Type B pancreatic cell (in vitro differentiated cells): ENCODE measurements at places on chromosomes 2 and 18. TPM values are rescaled to one million over a fixed set of nuclear protein-coding genes. Genes with fewer than 3 reads are reported as not detected.
A peak's percentile ranks its signal among the peaks of the same experiment; 100 is the strongest.

GRCh38 chr18:62399781-62400308, 74.7 kb downstream of the TNFRSF11A start:
- no peaks in the 10 kb centered on the region for H3K36me3 ChIP-seq
- H3K27ac ChIP-seq = no peak overlapping the region
- H3K27me3 ChIP-seq = no peaks in the 10 kb centered on the region
- DNase-seq = no peak

- DNase-seq = no peak
- H3K4me1 ChIP-seq = no peaks in the 10 kb centered on the region
- peak overlapping the region; percentile 7 for H3K4me3 ChIP-seq
- H3K27ac ChIP-seq = peak overlapping the region; percentile 70
- H3K36me3 ChIP-seq = no peaks in the 10 kb centered on the region
Observed at GRCh38 chr2:55087501-55087900, 37.2 kb upstream of the RTN4 start.

Gene IGFBP2
- 121 and 252 TPM in 2 replicates for total RNA-seq

Gene TFPI
- total RNA-seq = 9.6 and 12.2 TPM in 2 replicates

GRCh38 chr2:16409849-16410248, 255.8 kb downstream of the CYRIA start:
- H3K4me1 ChIP-seq = peaks cover 51% of the 10 kb centered on the region
- no peak for DNase-seq
- H3K36me3 ChIP-seq = no peaks in the 10 kb centered on the region
- H3K4me3 ChIP-seq = no peak overlapping the region

- peak overlapping the region; percentile 96 for H3K4me3 ChIP-seq
- no peak for DNase-seq
- H3K27me3 ChIP-seq = no peaks in the 10 kb centered on the region
- peaks cover 7% of the 10 kb centered on the region for H3K36me3 ChIP-seq
Observed at GRCh38 chr2:191246820-191247380, 1.7 kb downstream of the MYO1B start.

- DNase-seq = no peak
- no peaks in the 10 kb centered on the region for H3K36me3 ChIP-seq
- H3K4me3 ChIP-seq = no peak overlapping the region
- H3K27me3 ChIP-seq = peaks cover 8% of the 10 kb centered on the region
Observed at GRCh38 chr2:84924173-84925106, 19.0 kb downstream of the TMSB10 start.

- peak overlapping the region; percentile 99 for H3K4me3 ChIP-seq
- peaks cover 10% of the 10 kb centered on the region for H3K36me3 ChIP-seq
- peak overlapping the region; percentile 94 for H3K27ac ChIP-seq
- H3K4me1 ChIP-seq = peaks cover 12% of the 10 kb centered on the region
- DNase-seq = peak; percentile 70
- no peaks in the 10 kb centered on the region for H3K27me3 ChIP-seq
Observed at GRCh38 chr2:113755835-113756354, 547 bp downstream of the SLC35F5 start.

DNA sequence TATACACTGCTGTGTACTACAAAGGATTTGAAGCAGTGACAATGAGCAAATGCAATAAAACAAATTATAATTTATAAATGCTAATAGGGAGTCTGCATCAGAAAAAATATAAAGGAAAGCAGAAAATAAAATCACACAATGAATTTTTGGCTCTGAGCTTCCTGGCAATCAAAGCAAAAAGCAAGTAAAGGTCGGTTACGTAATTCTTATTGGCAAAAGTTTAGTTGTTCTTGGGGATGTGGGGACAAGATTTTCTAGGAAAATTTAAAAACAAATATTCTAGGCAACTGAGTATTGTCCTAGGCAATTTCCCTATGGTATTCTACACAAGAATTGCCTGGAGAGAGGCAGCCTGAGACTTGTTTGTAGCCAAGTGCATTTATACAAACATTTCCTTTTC, 1.8 kb downstream of the ORC2 start:
- H3K27ac ChIP-seq = no peak overlapping the region
- peaks cover 27% of the 10 kb centered on the region for H3K4me1 ChIP-seq
- no peaks in the 10 kb centered on the region for H3K27me3 ChIP-seq
- no peak for DNase-seq
- peaks cover 6% of the 10 kb centered on the region for H3K36me3 ChIP-seq

Gene CCDC141
- total RNA-seq = 4.0 and 4.4 TPM in 2 replicates

DNA sequence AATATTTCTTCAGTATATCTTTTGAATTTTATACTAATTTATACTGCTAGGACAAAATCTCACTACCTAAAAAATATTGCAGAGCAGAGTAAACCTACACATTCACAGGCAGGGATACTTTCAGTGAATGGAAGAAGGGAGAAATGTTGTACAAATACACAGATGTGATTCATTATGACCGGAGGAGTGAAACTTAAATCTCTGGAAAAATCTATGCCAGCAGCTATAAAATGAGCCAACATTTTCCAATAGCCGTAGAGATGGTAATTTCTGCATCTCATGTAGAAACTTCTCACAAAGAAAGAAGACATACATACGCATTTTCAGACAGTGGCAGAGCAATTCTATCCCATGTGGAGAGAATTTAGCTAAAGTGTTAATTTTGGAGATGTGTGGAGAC, 54.8 kb downstream of the KCNS3 start:
- H3K4me3 ChIP-seq = no peak overlapping the region
- no peaks in the 10 kb centered on the region for H3K27me3 ChIP-seq
- DNase-seq = no peak

DNA sequence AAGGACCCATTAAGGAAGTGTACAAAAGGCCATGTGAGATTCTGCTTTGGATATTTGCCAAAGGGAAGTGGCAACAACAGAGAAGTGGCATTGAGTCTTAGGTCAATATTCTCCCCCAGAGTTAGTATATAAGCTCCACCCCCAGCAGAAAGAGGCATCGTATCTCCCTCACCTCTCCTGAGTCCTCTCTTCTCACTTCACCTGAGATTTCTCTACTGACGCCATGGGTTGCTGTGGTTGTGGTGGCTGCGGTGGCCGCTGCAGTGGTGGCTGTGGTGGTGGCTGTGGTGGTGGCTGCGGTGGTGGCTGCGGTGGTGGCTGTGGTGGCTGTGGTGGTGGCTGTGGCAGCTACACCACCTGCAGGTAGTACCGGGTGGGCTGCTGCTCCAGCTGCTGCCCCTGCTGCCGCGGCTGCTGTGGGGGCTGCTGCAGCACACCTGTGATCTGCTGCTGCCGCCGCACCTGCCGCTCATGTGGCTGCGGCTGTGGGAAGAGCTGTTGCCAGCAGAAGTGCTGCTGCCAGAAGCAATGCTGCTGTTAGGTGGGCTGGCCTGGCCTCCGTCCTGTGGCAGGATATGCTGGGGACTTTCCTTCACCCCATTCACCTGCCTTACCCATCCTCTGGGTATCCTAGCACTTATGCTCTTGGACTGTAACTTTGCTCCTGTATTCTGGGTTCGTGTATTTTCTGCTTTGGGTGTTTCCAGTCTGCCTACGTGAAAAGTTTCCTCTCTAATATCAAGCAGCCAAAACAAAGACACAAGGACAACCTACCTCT, 5.9 kb downstream of the SCYGR3 start:
- no peaks in the 10 kb centered on the region for H3K27me3 ChIP-seq
- H3K4me1 ChIP-seq = no peaks in the 10 kb centered on the region
- DNase-seq = no peak

Gene HOXD3
- total RNA-seq = 25.4 TPM in 1 of 2 replicates, not detected in the other

Gene PJVK
- total RNA-seq = 2.3 and 8.0 TPM in 2 replicates

DNA sequence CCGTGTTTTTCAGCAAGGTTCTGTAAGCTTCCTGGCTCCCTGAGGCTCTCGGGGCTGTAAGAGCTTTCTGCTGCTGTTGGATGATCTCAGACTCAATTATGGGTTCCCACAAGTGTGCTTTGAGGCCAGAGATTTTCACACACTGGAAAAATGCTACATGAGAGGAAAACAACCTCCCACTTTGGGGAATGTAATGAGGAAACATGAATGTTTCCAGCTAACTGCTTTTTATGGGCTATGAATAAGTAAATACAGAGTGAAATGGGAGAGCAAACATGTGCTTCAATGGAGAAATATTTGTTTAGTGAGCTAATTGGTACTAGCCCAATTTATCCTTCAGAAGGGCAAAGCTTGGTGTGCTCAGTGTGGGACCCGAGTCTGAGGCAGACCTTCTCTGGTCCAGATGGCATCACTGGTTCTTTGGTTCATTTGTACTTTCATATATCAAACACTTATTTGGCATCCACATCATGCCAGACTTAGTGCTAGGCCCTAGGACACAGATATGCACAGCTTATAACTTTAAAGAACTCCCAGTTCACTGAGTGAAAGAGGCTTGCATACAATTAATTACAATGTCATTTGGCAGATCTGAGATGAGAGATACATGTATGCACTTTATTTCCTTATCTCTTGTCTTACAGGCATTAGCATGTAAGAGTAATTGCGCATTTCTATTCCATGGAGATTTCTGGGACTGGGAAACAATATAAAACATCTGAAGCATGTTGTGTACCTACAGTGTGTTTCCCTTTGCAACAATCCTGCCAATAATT, 248.8 kb downstream of the RDH14 start:
- H3K4me3 ChIP-seq = no peak overlapping the region
- H3K4me1 ChIP-seq = peaks cover 4% of the 10 kb centered on the region
- H3K27ac ChIP-seq = no peak overlapping the region
- H3K27me3 ChIP-seq = peaks cover 5% of the 10 kb centered on the region
- DNase-seq = no peak

GRCh38 chr2:25891672-25892071, 13.4 kb upstream of the ASXL2 start:
- no peak overlapping the region for H3K4me3 ChIP-seq
- peaks cover 9% of the 10 kb centered on the region for H3K4me1 ChIP-seq
- no peak overlapping the region for H3K27ac ChIP-seq
- H3K27me3 ChIP-seq = peaks cover 4% of the 10 kb centered on the region

GRCh38 chr2:239255628-239256349, 145.0 kb downstream of the HDAC4 start:
- peaks cover 14% of the 10 kb centered on the region for H3K36me3 ChIP-seq
- no peaks in the 10 kb centered on the region for H3K27me3 ChIP-seq

Gene SRBD1
- 10.7 and 19.3 TPM in 2 replicates for total RNA-seq

Gene PLA2R1
- total RNA-seq = 3.0 and 3.6 TPM in 2 replicates

Gene KCNK3
- 2.7 and 7.7 TPM in 2 replicates for total RNA-seq

DNA sequence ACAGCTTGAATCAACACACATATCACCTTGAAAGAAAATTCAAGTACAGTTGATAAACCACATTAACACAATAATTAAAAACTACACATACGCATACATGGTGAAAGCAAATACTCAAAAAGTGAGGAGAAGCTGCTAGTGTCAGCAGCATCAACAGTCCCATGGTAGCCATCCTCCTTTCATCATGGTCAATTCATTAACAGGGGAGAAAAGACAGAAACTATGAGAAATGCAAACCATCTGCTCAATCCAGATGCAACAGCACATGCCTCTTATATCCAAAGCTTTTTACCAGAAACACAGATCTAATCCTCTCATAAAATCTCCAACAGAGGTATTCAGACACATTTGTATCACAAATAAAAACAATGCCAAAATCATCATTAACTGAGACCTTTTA, 81.9 kb upstream of the CHRNA1 start:
- H3K4me1 ChIP-seq = peaks cover 26% of the 10 kb centered on the region
- DNase-seq = no peak
- no peaks in the 10 kb centered on the region for H3K36me3 ChIP-seq
- H3K27me3 ChIP-seq = no peaks in the 10 kb centered on the region
- no peak overlapping the region for H3K4me3 ChIP-seq
- no peak overlapping the region for H3K27ac ChIP-seq

DNA sequence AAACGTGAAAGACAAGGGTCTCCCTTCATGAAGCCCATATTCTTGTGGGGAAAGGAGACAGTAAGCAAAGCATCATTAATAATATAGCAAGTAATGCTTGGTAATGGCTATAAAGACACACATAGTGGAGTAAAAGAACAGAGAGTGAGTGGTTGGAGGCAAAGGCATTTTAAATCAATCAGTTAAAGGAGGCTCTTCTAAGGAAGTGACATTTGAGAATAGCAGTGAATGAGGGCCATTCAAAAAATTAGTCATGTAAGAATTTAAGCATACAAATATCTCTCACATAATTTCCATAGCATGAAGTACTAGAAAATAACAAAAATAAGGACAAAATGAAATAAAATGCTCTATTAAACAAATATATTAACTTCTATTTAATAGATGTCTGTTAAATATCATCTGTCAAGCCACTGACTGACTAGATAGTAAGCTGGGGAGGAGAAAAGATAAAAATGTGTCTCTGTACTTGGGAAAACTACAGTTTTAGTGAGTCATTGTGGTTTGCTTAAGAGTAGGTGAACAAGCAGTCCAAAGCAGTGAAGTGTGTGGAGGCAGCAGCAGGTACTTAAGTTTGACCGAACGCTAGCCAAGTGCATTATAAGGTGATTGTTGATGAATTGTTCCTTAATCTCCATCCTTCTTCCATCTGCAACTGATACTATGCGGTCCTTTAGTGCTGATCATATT, 160.1 kb downstream of the PARD3B start:
- no peak overlapping the region for H3K27ac ChIP-seq
- no peaks in the 10 kb centered on the region for H3K27me3 ChIP-seq
- DNase-seq = no peak
- H3K4me3 ChIP-seq = no peak overlapping the region
- peaks cover 14% of the 10 kb centered on the region for H3K4me1 ChIP-seq
- H3K36me3 ChIP-seq = no peaks in the 10 kb centered on the region

Gene SP140L
- total RNA-seq = 6.6 and 13.7 TPM in 2 replicates

GRCh38 chr2:163878718-163879117, 142.9 kb upstream of the FIGN start:
- no peak for DNase-seq
- H3K27ac ChIP-seq = no peak overlapping the region
- H3K4me3 ChIP-seq = no peak overlapping the region
- H3K4me1 ChIP-seq = peaks cover 5% of the 10 kb centered on the region
- H3K27me3 ChIP-seq = no peaks in the 10 kb centered on the region
- H3K36me3 ChIP-seq = peaks cover 5% of the 10 kb centered on the region
